ENCODE measurements at places on chromosomes 6 and 20. TPM values are rescaled to one million over a fixed set of nuclear protein-coding genes. Genes with fewer than 3 reads are reported as not detected.

- peak; percentile 8 for DNase-seq
Observed at GRCh38 chr6:44128020-44128917, 915 bp downstream of the TMEM63B start.

DCDC2 gene
- total RNA-seq, result 2.0 TPM

DHX16 gene
- 20.9 TPM for total RNA-seq

SIRPB2 gene
- total RNA-seq, result 0.62 TPM
